ENCODE measurements at places on chromosomes 1 and 21.

DNA sequence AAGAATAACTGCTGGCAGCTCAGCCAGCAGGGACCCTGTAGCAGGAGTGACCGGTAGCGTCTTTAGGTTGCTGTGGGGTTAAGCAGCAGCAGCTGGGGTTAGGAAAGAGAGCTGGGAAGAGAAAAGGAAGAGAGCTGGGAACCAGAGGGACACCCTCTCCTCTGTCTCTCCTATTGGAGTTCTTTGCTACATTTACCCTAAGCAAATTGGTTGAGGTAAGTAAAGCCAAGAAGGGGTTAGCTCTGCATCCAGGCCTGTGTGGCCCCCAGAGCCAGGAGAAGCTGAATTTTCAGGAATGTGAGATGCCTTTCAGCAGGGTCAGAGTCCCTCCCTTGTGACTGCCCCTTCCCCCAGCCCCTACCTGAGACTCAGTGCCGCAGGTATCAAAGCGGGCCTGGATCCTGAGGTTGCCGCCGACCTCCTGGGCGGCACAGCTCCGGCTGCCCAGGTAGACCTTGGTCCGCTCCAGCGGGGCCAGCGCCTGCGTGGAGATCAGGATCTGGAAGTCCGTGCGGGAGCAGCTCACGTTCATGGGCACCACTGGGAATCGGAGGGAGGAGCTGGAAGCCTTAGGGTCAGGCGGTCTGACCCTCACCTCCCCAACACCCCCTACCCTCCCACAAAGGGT is 16.4 kb downstream of the CDCP2 start:
- DNase-seq: no peak

- no peak for DNase-seq
These were observed 115.4 kb upstream of the RAB4A start for GRCh38 chr1:229155472-229155871.

- no peak for DNase-seq
These were observed 139.8 kb downstream of the NCAM2 start for GRCh38 chr21:21137986-21138385.

GRCh38 chr1:36135330-36135667 is 10.3 kb upstream of the COL8A2 start:
- no peak for DNase-seq

GRCh38 chr21:37061926-37062592 is 10.8 kb downstream of the PIGP start:
- no peak for DNase-seq

GRCh38 chr1:106072909-106073600 is 983.4 kb upstream of the PRMT6 start:
- no peak for DNase-seq

DNA sequence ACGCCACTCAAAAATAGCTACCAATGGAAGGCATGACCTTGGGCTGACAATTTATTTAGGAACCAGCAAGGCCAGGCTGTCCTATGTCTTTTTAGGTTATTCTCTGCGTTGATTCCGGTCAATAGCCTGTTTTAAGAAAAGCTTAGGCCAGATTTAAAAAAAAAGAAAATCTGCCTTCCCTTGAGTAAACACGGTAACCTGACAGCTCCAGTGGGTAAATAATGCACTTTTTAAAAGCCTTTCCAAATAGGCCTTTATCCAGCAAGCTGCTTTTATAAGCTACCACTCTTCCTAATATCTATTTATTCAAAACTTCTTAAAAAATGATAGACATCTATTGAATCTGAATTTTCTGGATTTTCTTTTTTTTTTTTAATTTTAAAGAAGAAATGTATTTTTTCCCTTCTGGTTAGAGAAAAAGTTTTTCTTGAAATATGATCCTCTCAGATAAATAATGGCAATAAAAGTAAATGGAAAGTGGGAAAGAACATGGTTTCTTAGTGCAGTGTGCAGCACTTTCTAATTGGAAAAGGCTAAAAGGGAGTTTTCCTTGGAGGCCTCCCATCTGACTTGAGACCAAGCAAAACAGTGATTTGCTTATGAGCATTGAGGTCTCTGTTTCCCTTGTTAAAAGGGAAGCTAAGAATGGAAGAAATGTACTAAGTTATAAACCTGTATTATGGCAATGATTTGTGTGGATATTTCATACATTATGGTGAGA is 281.0 kb upstream of the RUNX1 start:
- no peak for DNase-seq

- no peak for DNase-seq
These were observed 24.0 kb downstream of the PGLYRP3 start for GRCh38 chr1:153288634-153289275.

DNA sequence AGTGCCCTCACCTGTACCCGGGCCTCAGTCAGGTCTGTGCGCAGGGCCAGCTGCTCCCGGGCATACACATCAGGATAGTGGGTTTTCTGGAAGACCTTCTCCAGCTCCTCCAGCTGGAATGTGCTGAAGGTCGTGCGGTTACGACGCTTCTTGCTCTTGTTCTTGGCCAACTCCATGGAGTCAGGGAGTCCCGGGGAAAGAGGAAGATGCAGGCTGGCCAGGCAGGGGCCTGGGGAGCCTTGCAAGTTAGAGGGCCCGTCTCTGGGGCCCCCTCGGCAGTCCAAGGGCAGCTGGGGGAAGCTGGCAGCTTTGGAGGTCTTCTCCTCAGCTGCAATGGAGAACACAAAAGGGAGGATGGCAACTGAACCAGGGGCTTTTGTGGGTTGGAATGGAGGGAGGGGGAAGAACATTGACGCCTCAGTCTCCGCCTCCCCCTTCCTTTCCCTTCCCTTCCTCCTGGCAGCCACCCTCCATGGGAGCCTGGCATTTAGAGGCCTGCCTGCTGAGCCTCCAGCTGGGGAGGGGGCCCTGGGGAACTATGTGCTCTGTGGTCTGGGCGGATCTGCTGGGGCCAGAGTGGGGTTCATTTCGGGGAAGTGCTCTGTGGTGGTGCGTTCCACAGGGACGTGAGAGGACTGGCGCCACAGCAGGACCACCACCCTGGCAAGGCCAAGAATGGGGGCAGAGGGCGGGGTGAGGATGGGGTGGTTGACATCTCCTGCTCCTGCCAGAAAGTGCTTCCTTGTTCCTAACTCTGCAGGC is 5.7 kb downstream of the ALX3 start:
- no peak for DNase-seq

GRCh38 chr1:53326598-53327181 is 1.2 kb downstream of the LRP8 start:
- no peak for DNase-seq

DNA sequence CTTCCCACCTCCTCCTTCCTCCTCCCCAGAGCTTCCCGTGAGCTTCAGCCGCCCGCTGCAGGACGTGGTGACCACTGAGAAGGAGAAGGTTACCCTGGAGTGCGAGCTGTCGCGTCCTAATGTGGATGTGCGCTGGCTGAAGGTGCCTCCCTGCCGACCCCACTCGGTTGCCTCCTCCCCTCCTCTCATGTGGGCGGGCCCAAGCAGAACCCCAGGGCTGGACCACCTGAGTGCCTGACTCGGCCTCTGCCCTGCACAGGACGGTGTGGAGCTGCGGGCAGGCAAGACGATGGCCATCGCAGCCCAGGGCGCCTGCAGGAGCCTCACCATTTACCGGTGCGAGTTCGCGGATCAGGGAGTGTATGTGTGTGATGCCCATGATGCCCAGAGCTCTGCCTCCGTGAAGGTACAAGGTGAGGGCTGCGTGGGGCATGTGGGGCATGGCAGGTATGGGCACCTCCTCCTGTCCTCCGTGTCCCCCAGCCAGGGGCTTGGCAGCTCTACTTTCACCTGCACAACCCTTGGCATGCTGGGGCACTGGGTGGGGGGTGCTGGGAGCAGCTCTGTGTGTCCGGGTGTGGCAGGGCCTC is 69.2 kb downstream of the OBSCN start:
- DNase-seq: no peak

Data from anterior cingulate cortex (tissue), 58 donors.